ENCODE measurements at places on chromosomes 2 and 18. TPM values are rescaled to one million over a fixed set of nuclear protein-coding genes. Genes with fewer than 3 reads are reported as not detected.

MATN3 gene
- 0.77 TPM for total RNA-seq

LAMA1 gene
- total RNA-seq: 1.5 TPM

SAG gene
- total RNA-seq: not detected

SANBR gene
- 17.9 TPM for total RNA-seq

PLA2R1 gene
- total RNA-seq: 13.6 TPM

NTSR2 gene
- total RNA-seq: not detected

RGPD3 gene
- total RNA-seq: under 0.01 TPM

KHK gene
- total RNA-seq: 0.32 TPM

MC5R gene
- total RNA-seq: not detected

IL36RN gene
- total RNA-seq: not detected

PCARE gene
- total RNA-seq: not detected

POTEF gene
- total RNA-seq: not detected

SPEG gene
- total RNA-seq: 7.8 TPM

DPY30 gene
- 68.9 TPM for total RNA-seq

SEMA4C gene
- 13.4 TPM for total RNA-seq

TSN gene
- total RNA-seq: 35.3 TPM
